Activated T-cell treated with anti-CD3 and anti-CD28 coated beads, Interleukin-2, amount 50 U/mL, for 1 hour (primary cell): ENCODE measurements at places on chromosomes 2 and 18.

DNA sequence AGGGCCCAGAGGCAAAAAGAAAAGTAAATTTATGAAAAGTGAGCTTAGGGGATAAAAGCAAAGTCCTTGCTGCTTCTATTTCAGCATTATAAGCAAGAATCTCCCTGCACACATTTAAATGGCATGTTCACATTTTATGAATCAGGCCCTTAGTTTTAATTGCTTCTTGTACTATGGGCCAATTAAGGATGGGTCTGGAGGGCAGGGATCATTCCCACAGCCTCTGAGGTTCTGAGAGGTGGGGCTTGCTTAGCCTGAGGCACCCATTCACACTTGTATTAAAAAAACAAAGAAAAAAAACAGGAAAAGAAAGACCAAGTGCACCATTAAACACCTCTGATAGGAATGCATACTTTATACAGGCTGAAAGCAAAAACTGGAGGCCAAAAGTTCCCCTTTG lies 565.1 kb downstream of the BCL11A start:
- no peak for DNase-seq

GRCh38 chr2:157395811-157396210 lies 48.1 kb downstream of the CYTIP start:
- DNase-seq: no peak

DNA sequence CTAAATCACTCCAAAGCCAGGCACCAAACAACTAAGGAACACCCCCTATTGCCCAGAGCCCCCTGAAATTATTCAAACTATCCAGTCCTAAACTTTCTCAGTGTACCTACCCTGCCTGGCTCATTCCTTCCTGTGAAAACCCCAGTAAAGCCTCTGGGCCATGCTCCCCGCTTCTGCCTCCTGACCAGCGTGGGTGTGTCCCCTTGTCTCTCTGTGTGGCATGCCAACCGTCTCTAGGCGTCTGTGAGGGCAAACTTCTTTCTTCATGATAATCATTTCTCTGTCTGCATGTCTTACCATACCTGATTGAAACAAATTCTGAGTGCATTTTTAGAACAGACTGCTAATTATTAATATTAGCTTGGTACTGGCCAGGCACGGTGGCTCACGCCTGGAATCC lies 109.0 kb upstream of the MSH2 start:
- DNase-seq: no peak

DNA sequence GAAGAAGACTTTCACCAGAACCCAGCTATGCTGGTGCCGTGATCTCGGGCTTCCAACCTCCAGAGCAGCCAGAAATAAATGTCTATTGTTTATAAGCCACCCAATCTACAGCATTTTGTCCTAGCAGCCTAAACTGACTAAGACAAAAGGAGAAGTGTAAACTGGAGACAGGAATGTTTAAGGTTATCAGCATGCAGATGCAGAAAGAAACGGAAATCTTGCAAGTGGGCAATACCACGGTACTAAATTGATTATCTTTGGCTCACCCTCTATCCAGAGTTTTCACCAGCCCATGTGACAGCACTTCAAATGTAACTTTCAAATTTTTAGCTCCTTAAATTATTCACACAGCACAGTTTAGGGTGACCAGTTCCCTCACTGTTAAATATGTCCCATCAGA lies 5.7 kb upstream of the CAPN14 start:
- no peak for DNase-seq

- no peak for DNase-seq
Observed at GRCh38 chr2:10785260-10785659, 27.3 kb downstream of the PDIA6 start.

DNA sequence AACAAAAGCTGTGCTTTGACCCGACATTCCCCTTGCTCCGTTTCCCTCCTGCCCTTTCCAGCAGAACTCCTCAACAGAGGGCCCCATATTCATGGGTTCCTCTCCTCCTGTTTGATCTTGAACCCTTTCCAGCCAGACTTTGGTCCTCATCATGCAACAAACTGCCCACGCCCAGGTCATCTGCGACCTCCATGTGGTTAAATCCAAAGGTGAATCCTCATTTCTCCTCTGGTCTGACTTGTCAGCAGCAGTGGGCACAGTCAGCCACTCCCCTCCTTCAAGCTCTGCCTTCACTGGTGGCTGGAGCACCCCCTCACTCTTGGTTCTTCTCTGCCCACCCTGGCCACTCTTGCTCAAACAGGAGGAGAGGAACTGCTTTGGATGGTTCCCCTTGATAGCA lies 2.7 kb downstream of the HS1BP3 start:
- no peak for DNase-seq

DNA sequence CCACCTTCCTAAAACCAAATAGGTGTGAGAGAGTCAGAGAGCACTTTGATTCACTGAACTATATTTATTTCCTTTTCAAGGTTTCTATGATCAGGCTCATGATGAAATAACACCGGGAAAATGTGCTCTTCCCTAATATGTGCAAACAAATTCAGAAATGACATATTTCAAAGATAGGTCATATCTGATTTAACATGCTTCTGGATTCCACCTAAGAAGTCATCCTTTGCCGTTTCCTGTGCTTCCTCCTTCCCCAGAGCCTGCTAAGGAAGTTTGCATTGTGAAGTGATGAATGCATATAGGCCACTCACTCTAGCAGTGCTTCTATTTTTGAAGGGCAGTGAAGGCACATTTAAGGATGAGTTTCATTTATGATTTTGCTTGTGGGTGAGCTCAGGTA lies 327.6 kb downstream of the TDRD15 start:
- no peak for DNase-seq

DNA sequence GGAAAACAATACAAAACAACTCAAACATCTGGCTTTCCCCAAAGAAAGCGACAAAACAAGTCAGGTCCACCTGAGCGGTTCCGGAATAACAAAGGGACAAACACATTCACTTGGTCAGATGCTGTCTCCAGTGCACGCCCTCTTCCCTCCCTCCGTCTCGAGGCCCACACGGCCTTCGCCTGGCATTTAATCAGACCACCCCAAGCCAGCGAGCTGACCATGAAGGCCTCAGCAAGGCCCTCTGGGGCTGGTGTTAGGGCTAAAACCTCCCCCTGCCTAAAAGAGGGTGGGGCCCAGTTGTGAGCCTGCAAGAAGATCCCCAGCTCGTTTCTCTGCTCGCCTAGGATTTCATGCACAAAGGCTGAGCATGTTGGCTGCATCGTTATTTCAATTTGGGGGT lies 180.3 kb downstream of the EIPR1 start:
- no peak for DNase-seq

DNA sequence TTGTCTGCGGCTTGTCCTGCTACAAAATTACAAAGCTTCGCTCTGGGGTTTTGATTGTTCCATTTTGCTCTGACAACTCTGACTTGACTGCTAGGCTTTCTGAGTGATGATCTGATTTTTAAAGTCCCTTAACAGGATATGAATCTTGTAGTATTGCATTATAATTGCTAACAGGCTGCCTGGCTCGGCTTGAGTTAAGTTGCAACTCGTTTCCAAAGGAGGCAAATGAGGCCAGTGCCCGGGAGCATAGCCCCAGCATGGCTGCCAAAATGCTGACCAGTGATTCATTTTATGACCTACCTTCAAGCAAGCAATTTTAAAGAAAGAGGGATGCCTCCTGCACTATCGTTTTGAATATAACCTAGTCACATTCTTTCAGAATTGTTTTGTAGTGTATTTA lies 135.4 kb downstream of the COL6A3 start:
- DNase-seq: no peak
